ENCODE measurements at places on chromosomes 12 and 14.
A peak's percentile ranks its signal among the peaks of the same experiment; 100 is the strongest.

DNA sequence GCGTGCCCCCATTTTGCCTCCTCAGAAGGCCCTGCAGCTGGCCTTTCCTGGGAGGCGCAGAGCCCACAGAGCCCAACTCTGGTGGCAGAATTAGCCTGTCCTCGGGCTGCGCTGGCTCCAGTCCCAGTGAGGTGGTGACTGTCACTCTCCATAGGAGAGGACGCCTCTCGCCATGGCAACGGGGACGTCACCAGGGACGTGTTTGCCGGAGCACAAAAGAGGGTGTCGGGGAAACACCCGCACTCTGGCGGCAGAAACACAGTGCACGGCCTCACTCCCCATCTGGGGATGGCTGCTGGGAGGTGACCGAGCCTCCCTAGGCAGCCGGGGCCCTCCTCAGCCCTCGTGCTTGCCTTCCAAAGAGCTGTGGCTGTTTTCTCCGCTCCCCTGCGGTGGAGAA lies 50.2 kb upstream of the NCOR2 start:
- DNase-seq: peak; percentile 26

- DNase-seq: peak; percentile 47
Measured at GRCh38 chr12:52441320-52441911, 7.2 kb upstream of the KRT75 start.

- no peak for DNase-seq
Measured at GRCh38 chr12:68981516-68981915, 48.5 kb upstream of the CPM start.

DNA sequence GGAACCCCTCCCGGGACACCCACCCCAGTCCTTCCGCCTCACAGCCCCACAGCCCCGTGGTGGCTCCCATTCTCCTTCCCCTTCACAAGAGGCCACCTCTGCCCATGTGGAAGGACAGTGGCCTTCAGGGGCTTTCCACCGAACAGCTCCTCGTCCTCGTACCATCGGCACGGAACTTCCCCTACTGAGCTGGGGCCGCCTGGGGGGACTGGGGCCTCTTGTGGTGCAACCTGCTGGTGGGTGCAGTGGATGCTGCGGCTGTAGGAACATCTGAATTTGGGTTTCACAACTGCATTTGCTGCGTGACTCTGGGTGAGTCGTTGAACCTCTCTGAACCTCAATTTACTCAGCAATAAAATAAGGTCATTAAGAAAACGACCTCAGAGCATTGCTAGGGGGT lies 50.9 kb downstream of the RFLNA start:
- DNase-seq: no peak

GRCh38 chr12:3213188-3213587 lies 136.0 kb downstream of the TSPAN9 start:
- peak; percentile 98 for DNase-seq

DNA sequence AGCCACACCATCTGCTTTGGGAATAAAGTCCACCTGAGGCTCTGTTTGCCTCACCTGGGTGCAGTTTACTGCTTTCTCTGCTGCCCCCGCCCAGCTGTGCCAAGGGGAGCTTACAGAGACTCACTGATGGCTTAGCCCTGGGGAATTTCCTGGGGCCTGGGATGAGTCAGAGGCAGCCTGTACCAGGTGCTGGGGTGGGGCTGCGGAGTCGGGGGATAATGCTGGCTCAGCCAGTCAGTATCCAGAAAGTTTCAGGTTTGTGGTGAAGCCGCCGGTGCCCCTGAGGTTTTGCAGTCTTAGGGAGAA lies 22.3 kb downstream of the PLEKHG3 start:
- peak; percentile 85 for DNase-seq

- peak; percentile 59 for DNase-seq
Measured at GRCh38 chr14:20697273-20698017, 8.9 kb downstream of the ANG start.

DNA sequence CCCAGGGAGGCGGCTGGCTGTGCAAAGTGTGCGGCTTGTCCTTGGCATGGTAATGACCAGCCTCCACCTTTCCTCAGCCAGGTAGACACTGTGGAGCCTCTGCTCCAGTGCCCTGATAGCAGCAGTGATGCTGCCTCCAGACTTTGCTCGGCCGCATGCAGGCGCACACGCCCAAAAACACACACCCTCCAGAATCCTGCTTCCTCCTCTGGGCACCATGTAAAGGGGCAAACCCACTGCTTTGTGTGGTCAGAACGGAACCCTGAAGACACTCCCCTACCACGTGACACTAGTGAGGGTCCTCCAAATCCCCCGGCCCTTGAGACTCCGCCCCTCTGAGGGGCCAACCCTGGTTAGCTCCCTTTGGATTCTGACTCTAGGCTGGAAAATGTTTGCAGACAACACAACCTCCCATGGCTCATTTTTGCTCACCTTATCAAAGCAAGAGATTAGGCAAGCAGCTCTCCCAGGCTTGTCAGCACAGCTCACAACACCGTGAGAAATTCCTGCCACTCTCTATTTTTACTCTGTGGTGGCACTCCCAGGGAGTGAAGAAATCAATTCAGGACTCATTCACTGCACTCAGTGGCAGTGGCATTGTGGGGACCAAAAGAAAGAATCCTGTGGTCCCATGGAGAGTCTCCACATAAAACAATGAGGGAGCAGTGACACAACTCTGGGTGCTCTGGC lies 4.5 kb downstream of the KRT77 start:
- no peak for DNase-seq

- no peak for DNase-seq
Measured at GRCh38 chr12:54160089-54160488, 28.7 kb downstream of the SMUG1 start.

GRCh38 chr14:95039259-95039992 lies 117.9 kb downstream of the DICER1 start:
- peak; percentile 17 for DNase-seq

- DNase-seq: no peak
Measured at GRCh38 chr12:114685869-114686268, 1.9 kb upstream of the TBX3 start.

GRCh38 chr12:100185361-100185894 lies 15.2 kb upstream of the ACTR6 start:
- DNase-seq: no peak

GRCh38 chr14:104119488-104120251 lies 18.7 kb upstream of the KIF26A start:
- no peak for DNase-seq

DNA sequence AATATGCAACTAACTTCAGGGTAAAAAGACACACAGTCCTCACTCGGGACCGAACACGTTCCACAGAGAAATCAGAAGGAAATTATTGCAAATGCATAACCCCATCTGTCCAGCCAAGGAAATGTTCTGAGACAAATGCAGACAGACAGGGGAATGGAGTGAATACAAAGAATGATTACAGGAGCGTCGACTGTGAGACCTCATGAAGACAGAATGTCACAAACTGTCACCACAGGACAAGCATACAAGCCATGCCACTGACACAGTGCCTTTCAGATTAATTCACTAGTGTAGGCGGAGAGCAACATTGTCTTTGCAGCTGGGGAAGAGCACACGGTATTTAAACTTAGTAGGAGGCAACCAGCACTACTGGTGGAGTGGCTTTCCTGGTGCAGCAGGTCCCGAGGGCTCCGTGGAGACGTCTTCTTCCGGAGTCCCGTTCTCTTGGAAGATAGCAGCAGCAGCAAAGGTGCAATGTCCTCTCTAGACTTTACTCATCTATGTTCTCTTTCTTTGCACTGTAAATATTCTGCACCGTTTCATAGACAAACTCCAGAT lies 44.6 kb downstream of the FBXO21 start:
- DNase-seq: no peak

DNA sequence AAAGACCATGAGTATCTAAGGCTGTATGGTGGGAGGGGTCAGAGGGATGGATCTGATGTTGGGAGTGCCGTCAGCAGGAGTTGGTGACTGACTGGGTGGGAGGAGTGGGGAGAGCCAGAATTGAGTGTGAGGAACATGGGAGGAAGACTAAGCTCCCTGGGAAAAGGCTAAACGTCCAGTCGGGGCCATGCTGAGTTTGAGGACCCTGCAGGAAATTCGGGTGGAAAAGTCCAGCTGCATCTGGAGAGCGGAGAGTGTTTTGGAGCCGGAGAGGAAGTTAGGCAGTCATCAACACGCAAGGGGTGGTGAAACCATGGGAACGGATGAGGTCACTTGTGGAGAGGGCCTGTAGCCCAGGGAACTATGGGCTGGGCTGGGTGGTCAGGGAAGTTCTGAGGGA lies 60.9 kb downstream of the ELK3 start:
- DNase-seq: no peak

GRCh38 chr14:20751963-20752562 lies 6.4 kb downstream of the EDDM3A start:
- no peak for DNase-seq

DNA sequence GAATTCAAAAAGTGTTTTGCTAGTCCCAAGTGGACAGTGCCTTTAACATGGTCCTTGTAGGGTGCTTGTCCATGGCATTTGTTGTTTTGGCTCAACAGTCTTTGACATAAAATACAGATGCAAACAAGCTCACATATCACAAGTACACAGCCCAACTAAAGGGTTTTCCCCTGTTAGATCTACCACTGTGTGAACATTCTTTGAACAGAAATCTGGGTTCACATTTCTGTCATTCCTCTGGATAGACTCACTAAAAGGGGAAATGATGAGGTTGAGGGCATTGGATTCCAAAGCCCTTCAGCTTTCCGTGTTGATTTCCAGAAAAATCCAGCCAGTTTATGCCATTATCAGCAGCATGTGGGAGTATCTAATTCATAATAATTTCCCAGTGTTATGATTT lies 54.1 kb downstream of the EP400 start:
- no peak for DNase-seq

GRCh38 chr12:10366875-10367274 lies 23.0 kb downstream of the KLRK1 start:
- no peak for DNase-seq

- no peak for DNase-seq
Measured at GRCh38 chr12:104023710-104024109, 26.3 kb downstream of the GLT8D2 start.

- DNase-seq: no peak
Measured at GRCh38 chr14:23301969-23302289, 730 bp downstream of the PPP1R3E start.

- no peak for DNase-seq
Measured at GRCh38 chr12:62843716-62844115, 91.2 kb downstream of the PPM1H start.
